Right ventricle myocardium inferior (tissue), 1 donor: ENCODE measurements at places on chromosomes 4 and X. TPM values are rescaled to one million over a fixed set of nuclear protein-coding genes. Genes with fewer than 3 reads are reported as not detected.

Gene FAM47E
- 2.4 TPM for total RNA-seq

DNA sequence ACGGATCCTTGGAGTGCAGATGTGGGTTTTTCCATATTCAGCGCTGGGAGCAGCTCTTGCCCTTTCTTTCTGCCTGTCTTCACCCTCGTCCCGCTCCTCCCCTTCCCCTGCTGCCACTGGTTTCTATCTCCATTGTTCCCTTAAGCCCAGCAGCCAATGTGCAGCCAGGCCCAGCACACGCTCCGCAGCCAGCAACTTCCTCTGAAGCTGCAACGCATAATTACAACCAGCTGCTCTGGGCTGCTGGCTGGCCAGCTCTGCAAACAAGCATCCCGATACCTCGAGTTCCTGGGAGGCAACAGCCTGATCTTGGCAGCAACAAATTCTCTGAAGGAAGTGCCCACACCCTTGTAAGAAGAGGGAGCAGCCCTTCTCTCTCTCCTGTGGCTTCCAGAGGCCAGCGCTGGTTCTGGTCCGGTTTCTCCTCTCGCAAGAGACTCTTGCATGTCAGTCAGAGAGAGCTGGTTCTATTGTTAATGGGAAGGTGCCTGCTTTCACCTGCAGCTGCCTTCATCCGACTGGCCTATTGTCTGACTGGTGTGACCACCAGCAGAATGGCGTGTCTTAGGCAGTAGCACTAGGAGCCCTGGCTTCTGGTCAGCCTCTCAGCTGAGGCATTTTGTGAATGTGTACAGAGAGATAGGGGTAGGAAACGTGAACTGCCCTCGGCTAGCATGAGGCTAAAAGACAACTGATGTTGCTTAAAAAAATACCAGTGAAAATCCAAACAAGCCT lies 83.8 kb upstream of the MAML3 start:
- DNase-seq = peak; percentile 91

- no peak for DNase-seq
Observed at GRCh38 chr4:82469791-82470345, 39.5 kb downstream of the ENOPH1 start.

Gene TLR2
- total RNA-seq = 4.4 TPM

DNA sequence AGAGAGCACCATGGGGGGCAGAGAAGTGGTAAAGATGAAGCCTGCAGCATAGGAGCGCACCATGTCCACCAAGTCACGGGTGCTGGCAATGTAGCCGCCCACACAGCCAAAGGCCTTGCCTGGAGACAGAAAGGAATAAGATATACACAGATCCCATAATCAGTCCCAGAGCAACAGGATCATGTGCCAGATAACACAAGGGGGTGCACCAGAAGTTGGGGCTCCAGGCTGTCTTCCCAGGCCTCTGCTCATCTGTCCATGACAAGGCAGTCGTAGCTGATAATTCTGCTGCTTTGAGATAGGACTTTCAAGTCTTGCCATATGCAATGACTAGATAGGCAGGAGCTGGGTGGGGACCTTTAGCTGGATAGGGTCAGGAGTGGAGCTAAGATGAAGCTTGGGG lies 14.7 kb downstream of the APEX2 start:
- DNase-seq = no peak

DNA sequence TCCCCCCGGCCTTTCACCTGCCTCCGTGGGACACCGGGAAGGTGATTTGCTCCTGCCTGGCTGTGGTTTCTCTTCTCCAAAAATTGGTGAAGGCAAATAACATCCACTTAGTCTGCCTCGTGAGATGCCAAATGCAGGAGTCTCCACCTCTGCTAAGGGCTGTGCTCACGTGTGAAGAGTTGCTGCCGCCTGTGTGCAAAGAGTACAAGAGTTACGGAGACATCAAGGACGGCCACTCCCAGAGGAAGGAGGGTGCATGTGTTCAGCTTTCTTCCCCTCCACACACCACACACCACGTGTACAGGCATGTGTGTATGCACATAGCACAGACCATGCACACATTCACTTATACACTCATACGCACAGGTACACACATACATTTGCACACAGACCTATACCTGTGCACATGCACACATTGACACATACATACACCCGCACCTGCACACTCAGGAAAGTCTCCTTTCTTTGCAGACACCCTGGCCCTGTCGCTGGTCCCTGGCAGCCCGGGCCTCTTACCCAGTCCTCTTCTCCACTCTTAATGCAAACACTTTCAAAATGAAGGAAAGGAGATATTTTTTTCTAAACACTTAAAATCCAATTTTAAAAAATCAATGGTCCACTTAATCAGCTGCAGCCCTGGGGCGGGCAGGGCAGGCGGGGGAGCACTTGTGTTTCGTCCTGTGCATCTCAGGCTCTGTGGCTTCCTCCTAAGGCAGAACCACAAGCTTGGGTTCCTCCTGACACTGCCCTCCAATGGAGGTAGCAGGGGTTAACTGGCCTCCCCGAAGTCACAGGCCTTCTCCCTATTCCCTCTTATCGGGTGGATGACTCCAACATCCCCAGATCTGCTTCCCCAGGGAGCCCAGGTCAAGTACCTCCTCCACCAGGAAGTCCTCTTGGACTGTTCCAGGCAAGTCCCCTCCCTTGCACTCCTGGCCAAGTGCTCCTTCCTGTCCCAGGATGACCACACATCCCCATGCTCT lies 103.0 kb downstream of the CPZ start:
- no peak for DNase-seq

- no peak for DNase-seq
Observed at GRCh38 chr4:8775121-8775520, 96.5 kb downstream of the HMX1 start.

GRCh38 chr4:151887031-151887815 lies 126.4 kb upstream of the GATB start:
- no peak for DNase-seq

DNA sequence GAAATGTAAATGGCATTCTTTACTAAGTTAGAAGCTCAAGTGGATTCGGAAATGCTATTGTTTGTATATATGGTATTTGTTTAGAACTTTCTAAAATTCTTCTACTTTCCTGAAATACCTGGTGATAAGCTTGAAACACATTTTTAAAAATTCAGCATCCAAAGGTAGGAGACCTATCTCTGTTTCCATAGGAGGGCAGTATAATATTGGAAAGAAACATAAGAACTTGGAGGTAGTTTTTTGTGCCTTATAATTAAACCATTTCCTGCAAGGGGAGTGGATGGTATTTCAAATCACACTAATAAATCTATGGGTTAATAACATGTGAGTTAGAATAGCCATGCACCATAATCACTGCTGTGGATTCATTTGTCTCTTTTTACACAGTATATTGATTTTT lies 217.4 kb upstream of the AADAT start:
- no peak for DNase-seq
